Melanocyte of skin (primary cell): ENCODE measurements at places on chromosomes 11 and 22. TPM values are rescaled to one million over a fixed set of nuclear protein-coding genes. Genes with fewer than 3 reads are reported as not detected.

The SREBF2 gene
- total RNA-seq, result 89.2 and 91.6 TPM in 2 replicates

The RTN4R gene
- 2.4 and 6.9 TPM in 2 replicates for total RNA-seq

The MYRF gene
- 0.73 and 1.7 TPM in 2 replicates for total RNA-seq

The SELENOO gene
- 13.1 and 22.4 TPM in 2 replicates for total RNA-seq

The OR10D3 gene
- total RNA-seq, result not detected in 2 replicates

The VPS51 gene
- 78.6 and 79.3 TPM in 2 replicates for total RNA-seq

The DDI1 gene
- total RNA-seq, result not detected in 2 replicates

The SCGB1A1 gene
- total RNA-seq, result not detected in 2 replicates

The OR4D5 gene
- not detected in 2 replicates for total RNA-seq

The BTG4 gene
- total RNA-seq, result not detected in 2 replicates

The FOSL1 gene
- 1.4 and 13.8 TPM in 2 replicates for total RNA-seq

The C11orf91 gene
- 0.34 and 0.36 TPM in 2 replicates for total RNA-seq

The TMPRSS5 gene
- 9.6 and 10.0 TPM in 2 replicates for total RNA-seq

The KRTAP5-6 gene
- total RNA-seq, result not detected in 2 replicates

The INS gene
- not detected in 2 replicates for total RNA-seq

The DEUP1 gene
- total RNA-seq, result not detected in 2 replicates

The CCDC87 gene
- total RNA-seq, result 0.31 and 0.33 TPM in 2 replicates

The MRGPRE gene
- not detected in 2 replicates for total RNA-seq

The ZNF143 gene
- total RNA-seq, result 20.0 and 23.0 TPM in 2 replicates

The YPEL4 gene
- total RNA-seq, result 0.73 and 1.4 TPM in 2 replicates

The SLC29A2 gene
- total RNA-seq, result 0.31 and 0.67 TPM in 2 replicates

The CCDC81 gene
- total RNA-seq, result 0.33 and 1.2 TPM in 2 replicates

The LRRC74B gene
- not detected in 2 replicates for total RNA-seq

The MAPK8IP2 gene
- total RNA-seq, result 6.5 and 9.6 TPM in 2 replicates

The ARHGEF17 gene
- total RNA-seq, result 19.0 and 19.9 TPM in 2 replicates

The SLC22A8 gene
- total RNA-seq, result not detected in 2 replicates

The GVQW3 gene
- 2.4 and 2.9 TPM in 2 replicates for total RNA-seq

The JAML gene
- total RNA-seq, result under 0.01 and 0.36 TPM in 2 replicates
